ENCODE measurements at places on chromosomes 7 and 10. TPM values are rescaled to one million over a fixed set of nuclear protein-coding genes. Genes with fewer than 3 reads are reported as not detected.

DNA sequence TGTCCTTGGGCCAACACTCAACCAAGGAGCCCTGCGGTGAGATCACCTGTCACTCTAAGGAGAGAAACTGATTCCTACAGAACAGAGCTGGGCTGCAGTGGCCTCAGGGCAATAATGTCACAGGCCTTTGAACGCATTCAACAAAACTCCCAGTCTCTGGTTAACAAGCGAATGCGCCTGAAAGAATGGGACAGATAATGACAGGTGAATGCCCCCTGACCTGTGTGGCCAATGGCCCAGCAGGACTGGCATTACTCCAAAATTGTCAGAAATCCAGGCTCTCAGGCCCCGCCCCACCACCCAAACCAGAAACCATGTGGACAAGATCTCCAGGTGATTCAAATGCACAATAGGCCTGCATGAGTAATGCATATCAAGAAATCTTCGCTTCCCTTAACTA lies 277.7 kb upstream of the KLF6 start:
- no peak for DNase-seq

MSS51 gene
- 47.4 TPM for polyA plus RNA-seq

GRCh38 chr10:76866841-76867586 lies 770.6 kb downstream of the KCNMA1 start:
- DNase-seq, result no peak

DNA sequence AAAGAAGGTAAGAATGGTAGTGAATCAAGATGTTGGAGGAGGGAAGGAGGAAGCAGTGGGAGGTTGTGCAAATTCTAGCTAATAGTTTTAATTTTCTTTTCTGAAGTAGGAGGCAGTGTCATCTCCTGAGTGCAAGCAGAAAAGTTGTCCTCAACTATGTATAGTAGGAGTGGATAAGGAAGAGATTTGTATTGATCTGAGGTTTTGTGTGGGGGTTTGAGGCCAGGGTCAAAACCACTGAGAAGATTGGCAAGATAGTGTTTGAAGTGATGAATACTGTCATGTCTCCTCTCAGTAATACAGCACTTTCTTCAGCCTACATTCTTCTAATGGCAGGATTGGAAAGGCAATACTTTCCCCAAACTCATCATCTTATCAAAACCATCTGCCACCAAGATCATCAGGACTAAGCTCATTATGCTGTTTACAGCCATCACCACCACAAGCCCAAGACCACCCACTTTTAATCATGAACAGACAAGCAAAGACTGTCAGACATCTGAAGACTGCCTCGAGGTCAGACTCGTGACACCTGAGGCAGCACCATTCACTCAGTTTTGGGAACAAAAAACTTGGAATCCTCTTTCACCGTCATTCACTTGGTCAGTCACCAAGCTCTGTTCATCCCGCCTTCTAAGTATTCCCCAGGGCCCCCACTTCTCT lies 1.5 kb upstream of the MIOS start:
- DNase-seq, result no peak

TRIM50 gene
- polyA plus RNA-seq, result 0.57 TPM

- no peak for DNase-seq
Observed at GRCh38 chr7:107359520-107360316, 110.1 kb upstream of the GPR22 start.

DNA sequence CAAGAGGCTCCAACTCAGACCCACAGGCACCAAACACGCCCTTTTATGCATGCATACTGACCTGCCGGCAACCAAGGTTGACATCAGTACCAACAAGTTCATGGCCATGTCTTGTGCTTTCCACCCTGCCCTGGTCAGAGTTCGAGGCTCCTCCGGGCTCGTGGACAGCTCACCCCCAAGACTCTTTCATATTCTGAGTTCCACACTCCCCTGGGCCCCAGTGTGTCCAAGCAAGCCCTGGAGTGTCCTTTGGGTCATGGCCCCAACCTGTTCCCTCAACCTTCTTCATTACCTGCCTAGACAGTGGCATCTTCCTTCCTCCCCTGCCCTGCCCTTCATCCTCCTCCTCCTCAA lies 40.5 kb downstream of the HIF1AN start:
- no peak for DNase-seq

- DNase-seq, result no peak
Observed at GRCh38 chr10:93261961-93262610, 188.4 kb downstream of the CYP26A1 start.

DNA sequence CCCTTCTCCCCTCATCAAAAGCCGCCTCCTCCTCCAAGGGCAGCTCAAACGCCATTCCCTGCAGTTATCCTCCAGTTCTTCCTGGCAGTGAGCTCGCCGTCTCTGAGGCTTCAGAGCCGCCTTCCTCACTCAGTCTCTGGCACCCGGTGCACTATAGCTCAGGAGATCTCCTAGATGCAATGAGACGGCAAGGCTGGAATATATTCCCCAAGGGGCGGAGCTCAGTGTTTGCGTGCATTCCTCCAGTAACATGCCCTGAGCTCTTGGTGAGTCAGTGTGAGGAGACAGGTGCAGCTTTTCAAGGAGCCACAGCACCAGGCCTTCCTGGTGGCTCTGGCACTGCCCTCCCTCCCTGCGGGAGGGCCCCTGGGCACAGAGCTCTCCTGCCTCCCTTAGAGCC lies 512.6 kb upstream of the FOXK1 start:
- DNase-seq, result no peak

DNA sequence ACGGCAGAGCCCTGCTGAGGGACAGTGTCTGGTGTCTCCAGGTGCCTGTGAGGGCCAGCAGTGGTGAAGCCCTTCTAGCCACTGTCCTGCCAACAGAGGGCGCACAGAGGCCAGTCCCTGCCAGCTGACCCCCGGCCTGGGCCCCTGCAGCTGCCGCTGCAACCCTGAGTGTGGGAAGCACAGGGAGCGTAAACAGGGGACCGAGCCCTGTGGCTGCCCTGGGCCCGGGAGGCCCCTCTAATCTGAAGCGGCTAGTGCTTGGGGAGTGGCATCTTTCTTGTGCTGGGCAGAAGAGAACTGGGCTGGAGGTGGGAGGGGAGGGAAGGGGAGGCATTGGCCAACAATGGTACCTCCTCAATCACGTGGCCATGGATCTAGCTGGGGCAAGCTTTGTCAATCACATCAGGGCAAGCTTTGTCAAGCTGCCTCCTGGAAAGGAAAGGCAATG lies 34.6 kb downstream of the TRIM8 start:
- peak; percentile 51 for DNase-seq

DNA sequence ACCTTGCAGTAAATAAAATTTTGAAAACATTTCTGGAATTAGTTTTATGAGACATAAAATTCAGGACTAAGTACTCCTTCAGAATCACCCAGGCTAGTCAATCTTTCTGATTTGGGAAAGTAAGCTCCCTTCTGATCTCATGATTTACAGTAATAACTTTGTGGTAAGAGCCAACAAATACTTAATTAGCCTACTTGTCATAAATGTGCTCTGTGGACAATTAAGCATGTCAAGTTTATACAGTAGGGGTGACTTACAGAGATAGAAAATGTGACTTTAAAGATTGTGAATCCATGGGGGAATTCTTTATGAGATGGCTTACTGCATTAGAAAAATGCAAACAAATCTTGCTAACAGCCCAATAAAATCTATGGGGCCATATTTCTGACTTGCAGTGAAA lies 616.9 kb upstream of the GHITM start:
- DNase-seq, result no peak

- DNase-seq, result no peak
Observed at GRCh38 chr10:53458007-53458406, 685.4 kb upstream of the MBL2 start.

- no peak for DNase-seq
Observed at GRCh38 chr10:75926763-75927162, 495.3 kb downstream of the LRMDA start.

OLAH gene
- polyA plus RNA-seq, result not detected

DNA sequence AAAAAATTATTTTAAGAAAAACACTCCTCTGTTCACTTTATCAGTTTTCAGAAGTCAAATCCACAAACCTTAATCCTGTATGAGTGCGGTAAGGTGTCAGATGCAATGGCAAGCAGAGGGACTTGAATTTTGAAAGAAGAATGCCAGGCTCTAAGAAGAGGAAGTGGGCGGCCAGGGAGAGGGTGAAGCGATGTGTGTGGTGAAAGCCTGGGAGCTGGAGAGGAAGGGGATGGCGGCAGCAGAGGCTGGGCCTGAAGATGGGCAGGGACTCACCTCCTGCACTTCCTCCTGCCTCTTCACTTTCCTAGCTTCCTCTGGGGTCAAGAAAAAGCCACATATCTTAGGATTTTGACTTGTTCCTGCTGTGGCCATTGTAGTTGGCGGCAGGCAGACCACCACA lies 609.6 kb downstream of the PARD3 start:
- no peak for DNase-seq

ATRNL1 gene
- polyA plus RNA-seq, result 0.45 TPM

GRCh38 chr10:60006062-60006461 lies 99.7 kb upstream of the CCDC6 start:
- DNase-seq, result no peak

DNA sequence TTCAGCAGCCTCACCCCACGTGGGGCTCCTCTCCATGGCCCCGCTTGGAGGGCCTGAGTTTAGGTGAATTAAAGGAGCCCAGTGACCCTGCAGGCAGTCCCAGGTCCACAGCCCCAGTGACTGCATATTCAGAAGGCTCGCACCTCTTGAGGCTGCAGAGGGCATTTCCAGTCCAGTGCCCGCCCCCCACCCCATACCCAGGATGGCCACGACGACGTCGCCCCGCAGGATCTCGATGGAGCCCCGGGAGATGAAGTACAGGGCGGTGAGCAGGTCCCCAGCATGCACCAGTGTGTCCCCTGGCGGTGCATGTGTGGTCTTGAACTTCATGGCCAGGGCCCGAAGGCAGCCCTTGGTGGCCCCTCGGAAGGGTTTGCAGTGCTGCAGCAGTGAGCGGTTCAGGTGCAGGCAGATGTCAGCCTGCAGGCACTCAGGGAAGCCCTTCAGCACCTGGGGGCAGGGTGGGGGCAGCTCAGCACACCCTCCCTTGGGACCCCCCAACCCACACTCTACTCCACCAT lies 28.1 kb downstream of the KCNH2 start:
- no peak for DNase-seq

- no peak for DNase-seq
Observed at GRCh38 chr7:117281562-117281961, 41.3 kb downstream of the WNT2 start.

SP8 gene
- polyA plus RNA-seq, result not detected

DNA sequence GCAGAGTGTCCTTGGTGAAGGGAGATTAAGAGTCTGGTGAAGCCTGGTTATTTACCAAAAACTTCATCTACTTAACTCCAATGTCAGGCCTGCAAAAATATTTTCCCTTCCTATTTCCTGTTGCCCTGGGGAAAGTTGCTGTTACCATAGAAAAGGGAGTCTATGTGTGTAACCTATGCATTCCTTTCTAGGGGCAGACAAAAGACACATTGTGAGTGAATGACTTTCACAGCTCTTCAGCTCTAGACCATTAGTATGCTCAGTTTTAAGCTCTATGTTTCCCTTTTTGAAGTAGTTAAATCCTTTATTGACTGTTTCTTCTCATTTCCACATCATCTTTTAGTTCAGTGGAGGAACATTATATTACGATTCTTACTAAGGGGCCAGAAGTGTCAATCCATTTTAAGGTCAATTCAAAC lies 45.6 kb upstream of the SGCE start:
- no peak for DNase-seq

FAM237B gene
- not detected for polyA plus RNA-seq

DNA sequence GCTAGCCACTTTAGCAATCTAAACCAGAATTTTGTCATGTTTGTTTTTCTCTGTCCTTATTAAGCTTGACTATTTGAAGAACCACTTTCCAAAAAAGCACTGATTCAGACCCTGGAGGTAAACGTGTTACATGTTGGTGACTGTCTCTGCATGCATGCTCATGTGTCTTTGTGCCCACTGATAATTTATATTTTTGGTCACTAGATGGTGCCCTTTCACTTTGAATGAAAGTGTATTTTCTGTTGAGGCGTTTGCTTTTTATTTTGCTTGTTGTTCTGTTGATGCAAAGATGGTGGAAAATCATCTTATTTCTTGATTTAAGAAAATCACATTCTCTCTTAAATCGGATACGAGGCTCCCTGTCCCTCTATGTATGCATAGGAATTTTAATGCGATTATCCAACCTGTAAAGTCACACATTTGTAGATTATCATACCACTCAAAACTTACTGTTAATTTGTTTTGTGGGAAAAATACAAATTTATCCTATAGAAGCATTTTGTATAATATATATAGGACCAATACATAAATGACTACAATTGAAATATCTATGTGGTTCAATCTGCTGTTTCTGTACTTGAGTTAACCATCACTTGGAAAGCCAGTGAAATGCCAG lies 269.3 kb downstream of the BICC1 start:
- DNase-seq, result peak; percentile 69

GRCh38 chr7:100691676-100692577 lies 2.1 kb downstream of the GIGYF1 start:
- DNase-seq, result peak; percentile 75

DNA sequence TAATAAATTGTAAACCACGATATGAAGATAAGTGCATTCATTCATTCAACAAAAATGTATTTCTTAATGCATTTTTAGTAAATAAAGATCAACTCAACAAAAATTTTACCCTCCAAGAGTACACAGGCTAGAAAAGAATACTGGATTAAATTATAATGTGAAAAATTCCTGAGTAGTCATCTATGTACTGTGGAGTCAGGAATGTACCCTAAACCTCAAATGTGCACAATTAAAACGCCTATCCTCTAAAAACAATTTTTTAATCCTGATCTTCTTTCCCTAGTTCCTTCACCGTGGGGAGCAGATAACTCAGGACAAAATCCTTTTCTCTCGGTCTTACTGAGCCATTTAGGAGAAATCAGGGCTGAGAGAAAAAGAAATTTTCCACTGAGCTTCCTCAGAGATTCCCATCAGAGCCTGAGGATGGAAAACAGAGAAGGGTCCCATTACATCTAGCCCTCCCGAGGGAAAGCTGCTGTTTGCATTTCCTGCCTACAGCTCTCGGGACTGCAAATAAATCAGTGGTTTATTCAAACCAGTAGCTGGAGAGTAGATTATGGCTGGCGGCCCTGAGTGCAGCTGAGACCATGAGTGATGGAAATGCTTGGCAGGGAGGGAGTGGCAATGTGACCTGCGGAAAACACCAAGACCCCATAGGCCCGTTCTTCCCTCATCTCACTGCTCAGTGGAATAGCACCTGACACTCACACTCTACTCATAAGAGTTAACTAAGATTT lies 7.4 kb downstream of the TAS2R40 start:
- DNase-seq, result peak; percentile 26

GRCh38 chr10:101639141-101639900 lies 51.2 kb downstream of the DPCD start:
- DNase-seq, result no peak

DNA sequence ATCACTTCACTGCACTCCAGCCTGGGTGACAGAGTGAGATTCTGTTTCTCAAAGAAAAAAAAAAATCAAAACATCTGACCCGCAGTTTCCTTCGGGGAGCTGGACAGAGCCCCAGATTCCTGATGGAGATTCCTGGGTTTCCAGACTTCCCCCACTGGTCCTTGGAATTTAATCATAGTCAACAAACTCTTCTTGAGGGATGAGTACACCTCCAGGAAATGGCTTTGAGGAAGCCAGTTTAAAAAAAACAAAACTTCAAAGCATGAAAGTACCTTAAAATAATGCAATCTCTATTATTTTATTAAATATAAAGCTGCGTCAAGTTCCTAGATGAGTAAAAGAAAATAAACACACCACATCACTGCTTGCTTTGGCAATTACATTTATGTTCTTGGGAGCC lies 1.2 kb upstream of the MAD1L1 start:
- no peak for DNase-seq

- DNase-seq, result no peak
Observed at GRCh38 chr10:69628891-69629290, 1.2 kb upstream of the FAM241B start.

Data from hindlimb muscle (tissue), 1 donor.